Fibroblast of villous mesenchyme (primary cell): ENCODE measurements at places on chromosomes 3 and 15. TPM values are rescaled to one million over a fixed set of nuclear protein-coding genes. Genes with fewer than 3 reads are reported as not detected.

Gene SPINK8
- total RNA-seq: not detected in 2 replicates

Gene SLC22A14
- total RNA-seq: 0.32 and 0.86 TPM in 2 replicates

Gene CHRNA5
- 0.64 and 2.2 TPM in 2 replicates for total RNA-seq

Gene TLR9
- total RNA-seq: not detected in 2 replicates

Gene CGNL1
- total RNA-seq: 0.43 and 0.64 TPM in 2 replicates

Gene WDR49
- total RNA-seq: under 0.01 and 0.32 TPM in 2 replicates

Gene CYP19A1
- not detected in 2 replicates for total RNA-seq

Gene BSN
- under 0.01 TPM in 2 replicates for total RNA-seq

Gene GRAMD2A
- total RNA-seq: under 0.01 and 0.43 TPM in 2 replicates

Gene TEX9
- total RNA-seq: 2.9 and 3.9 TPM in 2 replicates

Gene ROBO2
- total RNA-seq: 3.0 and 6.1 TPM in 2 replicates

Gene ERC2
- total RNA-seq: under 0.01 and 0.43 TPM in 2 replicates

- DNase-seq: no peak
Observed at GRCh38 chr15:73711526-73711925, 27.3 kb downstream of the CD276 start.

DNA sequence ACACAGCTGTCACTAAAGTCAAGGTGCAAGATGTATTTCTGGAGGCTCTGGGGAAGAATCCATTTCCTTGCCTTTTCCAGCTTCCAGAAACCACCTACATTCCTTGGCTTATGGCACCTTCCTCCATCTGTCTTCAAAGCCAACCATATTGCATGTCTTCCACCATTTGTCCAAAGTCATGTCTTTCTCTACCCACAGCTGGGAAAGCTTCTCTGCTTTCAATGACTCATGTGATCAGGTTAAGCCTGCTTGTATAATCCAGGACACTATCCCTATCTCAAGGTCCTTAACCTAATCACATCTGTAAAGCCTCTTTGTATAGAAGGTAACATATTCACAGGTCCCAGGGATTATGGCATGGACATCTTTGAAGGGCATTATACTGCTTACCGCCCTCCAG, 14.2 kb downstream of the ARHGAP31 start:
- no peak for DNase-seq

DNA sequence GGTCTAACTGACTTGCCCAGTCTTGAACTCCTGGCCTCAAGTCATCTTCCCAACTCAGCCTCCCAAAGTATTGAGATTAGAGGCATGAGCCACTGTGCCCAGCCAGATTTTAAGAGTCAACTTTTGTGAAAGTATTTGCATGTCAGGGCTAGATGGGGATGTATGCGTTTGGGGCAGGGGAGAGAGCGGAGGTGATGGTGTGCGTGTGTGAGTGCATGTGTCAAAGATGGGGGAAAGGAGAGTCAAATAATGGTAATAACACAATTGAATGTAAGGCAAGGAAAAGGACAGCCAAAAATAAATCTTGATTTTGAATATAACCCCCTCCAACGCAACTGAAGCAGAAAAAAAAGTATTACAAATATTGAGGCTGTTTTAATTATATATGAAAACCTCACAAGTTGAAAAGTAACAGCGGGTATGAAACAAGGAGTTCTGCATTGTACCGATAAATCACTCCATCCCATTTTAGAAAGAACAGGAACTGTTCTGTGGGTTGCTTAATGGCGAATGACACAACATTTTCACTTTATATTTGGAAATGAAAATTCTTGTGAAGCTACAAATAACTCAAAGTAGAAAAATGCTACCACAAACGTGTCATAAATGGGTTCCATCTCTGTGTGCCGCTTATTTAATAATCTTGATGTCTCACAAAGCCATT, 29.9 kb upstream of the LDHAL6B start:
- DNase-seq: no peak

DNA sequence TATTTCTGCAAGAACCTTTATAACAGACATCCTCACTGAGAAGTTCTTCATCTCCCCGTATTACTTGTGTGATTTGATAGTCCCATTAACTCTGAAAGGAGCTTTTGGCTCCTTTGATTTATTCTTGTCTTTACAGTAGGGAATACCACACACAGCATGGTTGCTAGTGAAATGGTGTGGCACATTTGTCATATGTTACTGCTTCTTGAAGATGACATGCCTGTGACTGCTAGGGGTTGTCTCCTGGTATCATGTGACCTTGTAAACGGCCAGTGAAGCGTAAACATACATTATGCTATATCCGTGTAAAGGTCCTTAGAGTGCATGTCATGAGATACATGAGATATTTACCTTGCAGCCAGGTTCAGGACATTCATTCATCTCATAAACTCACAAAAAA, 197.9 kb downstream of the RYR3 start:
- DNase-seq: no peak

GRCh38 chr15:79811406-79812405, 85.1 kb downstream of the MTHFS start:
- peak; percentile 53 for DNase-seq

GRCh38 chr3:29370021-29370420, 89.2 kb downstream of the RBMS3 start:
- DNase-seq: no peak

- DNase-seq: no peak
Observed at GRCh38 chr3:87175732-87176131, 51.4 kb upstream of the CHMP2B start.

GRCh38 chr3:36476286-36476942, 96.1 kb downstream of the STAC start:
- DNase-seq: no peak

GRCh38 chr15:75203017-75203907, 1.6 kb downstream of the C15orf39 start:
- peak; percentile 57 for DNase-seq

GRCh38 chr3:53865732-53866499, 16.0 kb downstream of the ACTR8 start:
- DNase-seq: no peak

GRCh38 chr3:189995129-189995528, 125.6 kb downstream of the P3H2 start:
- DNase-seq: peak; percentile 48

DNA sequence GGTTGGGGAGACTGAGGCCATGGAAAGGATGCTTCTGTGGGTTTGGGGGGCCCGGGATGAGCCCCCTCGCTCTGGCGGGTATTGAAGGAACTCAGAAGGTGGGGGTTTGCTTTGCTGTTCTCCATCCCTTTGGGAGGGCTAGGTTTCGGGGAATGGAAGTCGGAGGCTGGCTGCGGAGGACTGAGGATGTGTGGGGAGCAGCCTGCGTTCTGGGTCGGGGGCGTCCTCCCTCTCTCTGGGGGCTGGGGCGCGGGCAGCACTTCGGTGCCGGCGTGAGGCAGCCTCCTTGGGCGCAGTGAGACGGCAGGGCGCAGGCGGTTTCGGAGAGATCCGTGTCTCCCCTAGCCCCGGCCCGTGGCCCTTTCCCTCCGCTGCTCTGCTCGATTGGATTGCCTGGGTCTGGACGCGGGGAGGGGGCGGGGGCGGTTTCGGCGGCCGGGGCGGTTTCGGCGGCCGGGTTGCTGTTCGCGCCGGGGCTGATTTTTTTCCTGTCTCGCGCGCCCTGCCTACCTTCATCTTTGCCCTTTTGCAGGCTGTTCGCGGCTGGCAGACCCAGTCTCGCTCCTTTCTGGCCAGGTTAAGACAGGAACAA, 1.4 kb downstream of the PTPRG start:
- DNase-seq: no peak

DNA sequence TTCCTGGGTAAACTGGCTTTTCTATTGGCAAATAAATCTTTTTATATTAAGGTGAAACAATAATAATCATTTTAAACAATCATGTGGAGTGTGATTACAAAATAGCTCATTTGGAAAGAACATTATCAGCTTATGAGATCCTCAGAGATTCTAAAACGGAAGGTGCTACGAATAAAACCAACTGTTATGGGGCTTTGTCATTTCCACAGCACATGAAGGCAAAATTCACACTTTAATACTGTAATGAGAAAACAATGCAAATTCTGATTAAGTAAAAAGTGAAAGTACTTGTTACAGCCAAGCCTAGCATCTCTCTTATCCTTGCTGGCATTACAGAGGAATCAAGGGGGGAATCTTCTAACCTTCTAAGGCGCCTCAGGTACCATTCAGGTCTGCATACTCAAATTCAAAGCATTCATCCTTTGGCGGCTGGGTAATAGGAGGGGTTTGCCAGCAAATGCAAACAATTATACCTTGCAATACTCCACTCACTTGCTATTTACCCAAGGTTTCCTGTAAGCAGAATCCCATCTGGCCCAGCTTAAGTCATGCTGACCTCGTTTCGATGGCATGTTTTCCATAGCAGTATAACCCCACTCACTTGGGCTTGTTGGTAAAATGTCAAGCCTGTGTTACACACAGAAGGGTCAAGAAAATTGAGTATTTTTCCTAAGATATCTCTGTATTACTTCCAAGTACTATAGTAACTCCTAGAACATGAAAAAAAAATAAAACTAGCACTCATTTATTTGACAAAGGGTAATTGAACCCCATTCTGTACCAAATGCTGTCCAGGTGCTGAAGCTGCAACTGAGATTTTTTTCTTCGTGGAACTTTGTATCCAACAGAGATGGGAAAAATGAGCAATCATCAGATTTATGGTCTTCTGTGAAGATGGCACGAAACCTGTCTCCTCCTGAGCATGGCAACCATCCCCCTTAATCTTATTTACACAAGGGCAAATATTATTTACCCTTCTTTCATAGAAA, 183.7 kb upstream of the LMCD1 start:
- DNase-seq: no peak

DNA sequence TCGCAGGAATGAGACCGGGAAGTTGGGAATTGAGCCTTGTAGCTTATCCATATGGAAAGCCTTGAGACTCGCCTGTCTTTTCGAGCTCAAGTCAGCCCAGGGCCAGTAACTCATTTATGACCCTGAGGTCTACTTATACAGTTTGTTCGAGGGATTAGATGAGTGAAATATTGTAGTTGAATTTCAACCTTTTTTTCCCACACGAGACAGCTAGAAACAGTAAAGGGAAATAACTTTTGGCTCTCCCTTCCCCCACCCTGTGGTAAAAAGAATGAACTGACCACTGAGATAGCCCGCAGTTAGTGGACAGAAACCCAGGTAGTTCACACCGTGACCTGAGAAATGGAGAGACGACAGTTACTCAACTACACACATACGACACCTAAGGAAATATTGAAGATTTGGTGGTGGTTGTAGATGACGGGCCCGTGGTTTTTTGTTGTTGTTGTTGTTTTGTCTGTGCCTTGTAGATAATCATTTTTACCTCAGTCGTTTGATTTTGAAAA, 841 bp downstream of the EIF3J start:
- peak; percentile 61 for DNase-seq

DNA sequence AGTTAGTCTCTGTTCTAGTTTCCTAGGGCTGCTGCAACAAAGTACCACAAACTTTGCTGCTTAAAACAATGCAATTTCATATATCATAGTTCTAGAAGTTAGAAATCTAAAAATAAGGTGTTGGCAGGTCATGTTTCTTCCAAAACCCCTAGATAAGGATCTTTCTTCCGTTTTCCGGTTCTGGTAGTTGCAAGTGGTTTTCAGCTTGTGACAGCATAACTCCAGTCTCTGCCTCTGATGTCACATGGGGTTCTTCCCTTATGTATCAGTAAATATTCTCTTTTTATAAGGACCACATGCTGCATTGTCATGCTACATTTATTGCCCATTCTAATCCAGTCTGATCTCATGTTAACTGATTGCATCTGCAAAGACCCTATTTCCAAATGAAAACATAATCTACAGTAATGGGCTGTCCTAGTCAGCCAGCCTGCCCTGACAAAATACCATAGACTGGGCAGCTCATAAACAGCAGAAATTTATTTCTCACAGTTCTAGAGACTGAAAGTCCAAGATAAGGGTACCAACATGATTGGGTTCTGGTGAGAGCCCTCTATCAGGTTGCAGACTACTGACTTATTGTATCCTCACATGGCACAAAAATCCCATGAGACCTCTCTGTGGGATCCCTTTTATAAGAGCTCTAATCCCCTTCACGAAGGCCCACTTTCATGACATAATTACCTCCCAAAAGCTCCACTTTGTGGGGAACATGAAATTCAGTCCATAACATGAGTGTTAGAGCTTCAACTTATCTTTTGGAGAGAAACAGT, 642.0 kb upstream of the NAALADL2 start:
- DNase-seq: no peak

- DNase-seq: no peak
Observed at GRCh38 chr3:108164391-108164790, 57.8 kb downstream of the IFT57 start.

DNA sequence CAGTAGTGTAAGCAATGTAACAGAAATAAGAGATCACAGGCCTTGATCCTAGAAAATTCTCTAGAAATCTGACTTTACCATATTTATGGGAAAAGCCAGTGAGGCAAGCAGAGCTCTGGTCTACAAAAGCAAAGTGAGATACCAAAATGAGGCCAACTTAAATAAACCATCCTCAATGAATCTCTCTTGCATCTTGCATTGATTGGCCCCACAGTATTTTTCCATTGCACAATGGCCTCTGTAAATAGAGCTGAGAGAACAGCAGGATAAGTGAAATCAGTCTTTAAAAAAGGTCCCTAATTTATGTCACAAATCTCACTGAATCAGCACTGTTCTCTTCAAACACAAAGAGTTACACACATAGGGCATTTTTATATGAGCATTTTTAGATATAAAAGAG, 8.9 kb downstream of the CFAP20DC start:
- DNase-seq: no peak

DNA sequence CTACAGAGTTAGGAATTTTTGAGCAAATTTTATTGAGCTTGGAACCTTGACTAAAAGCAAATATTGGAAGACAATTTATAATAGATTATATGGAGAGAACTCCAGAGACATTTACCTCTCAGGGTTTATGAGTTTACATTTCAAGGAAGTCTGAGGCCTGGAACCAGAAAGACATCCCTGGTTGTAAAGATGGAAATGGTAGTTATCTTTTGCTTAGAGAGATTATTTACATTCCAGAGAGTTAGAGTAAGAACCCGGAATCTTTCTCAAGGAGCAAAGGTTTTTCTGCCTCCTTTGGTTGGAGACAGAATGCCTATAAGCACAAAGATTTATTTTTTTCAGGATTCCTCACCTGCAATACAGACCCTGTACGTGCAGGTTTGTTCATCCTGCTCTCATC, 458.1 kb downstream of the TBL1XR1 start:
- DNase-seq: peak; percentile 37

GRCh38 chr3:77065750-77066149, 25.9 kb downstream of the ROBO2 start:
- DNase-seq: no peak

GRCh38 chr3:106034313-106034712, 165.5 kb upstream of the CBLB start:
- no peak for DNase-seq

DNA sequence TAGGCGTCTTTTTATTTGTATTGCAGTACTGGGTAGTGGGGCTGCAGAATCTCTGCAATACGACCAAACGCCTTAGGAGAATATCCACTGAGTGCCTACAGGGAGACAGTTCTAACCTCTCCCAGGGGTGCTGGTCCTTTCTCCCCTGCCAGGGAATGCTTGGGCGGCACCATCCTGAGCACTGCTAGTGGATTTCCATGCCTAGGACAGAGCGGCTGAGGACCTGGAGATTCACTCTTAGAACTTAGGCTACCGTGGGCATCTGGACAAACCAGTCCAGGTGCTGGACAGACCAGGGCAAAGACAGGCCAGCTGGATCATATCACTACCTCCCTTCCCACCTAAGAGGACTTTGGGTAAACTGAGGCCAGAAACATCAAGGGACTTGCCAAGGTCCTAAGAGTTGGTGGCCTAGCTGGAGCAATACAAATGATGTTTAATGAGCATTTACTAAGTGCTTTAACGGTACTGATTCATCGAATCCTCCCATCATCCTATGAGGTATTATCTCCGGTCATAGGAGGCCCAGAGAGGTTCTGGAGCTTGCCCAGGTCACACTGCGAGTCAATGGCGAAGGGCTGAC, 902 bp downstream of the TMEM44 start:
- DNase-seq: no peak

GRCh38 chr3:172347895-172348679, 100.2 kb downstream of the GHSR start:
- no peak for DNase-seq
